Activated T-helper 9 cell treated with anti-CD3 and anti-CD28 coated beads, Interleukin-2, amount 50 U/mL, for 16 hours (primary cell): ENCODE measurements at places on chromosomes 12 and 14.

DNA sequence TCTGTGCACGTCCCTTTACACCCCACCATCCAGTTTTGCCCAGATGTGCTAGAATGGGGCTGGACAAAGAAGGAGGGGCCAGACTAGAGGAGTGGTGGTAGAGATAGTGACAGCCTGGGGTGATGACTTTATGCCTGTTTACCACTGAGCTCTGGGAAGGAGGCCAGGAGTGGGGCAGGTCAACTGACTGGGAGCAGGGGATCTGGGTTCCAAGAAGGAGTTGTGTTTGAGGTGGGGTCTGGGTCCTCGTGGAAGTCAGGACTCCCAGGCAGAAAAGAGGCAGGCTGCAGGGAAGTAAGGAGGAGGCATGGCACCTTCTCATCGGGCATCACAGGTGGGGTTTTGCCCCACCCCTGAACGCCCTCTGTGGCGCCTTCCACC is 315 bp downstream of the LTB4R2 start:
- DNase-seq, result no peak

DNA sequence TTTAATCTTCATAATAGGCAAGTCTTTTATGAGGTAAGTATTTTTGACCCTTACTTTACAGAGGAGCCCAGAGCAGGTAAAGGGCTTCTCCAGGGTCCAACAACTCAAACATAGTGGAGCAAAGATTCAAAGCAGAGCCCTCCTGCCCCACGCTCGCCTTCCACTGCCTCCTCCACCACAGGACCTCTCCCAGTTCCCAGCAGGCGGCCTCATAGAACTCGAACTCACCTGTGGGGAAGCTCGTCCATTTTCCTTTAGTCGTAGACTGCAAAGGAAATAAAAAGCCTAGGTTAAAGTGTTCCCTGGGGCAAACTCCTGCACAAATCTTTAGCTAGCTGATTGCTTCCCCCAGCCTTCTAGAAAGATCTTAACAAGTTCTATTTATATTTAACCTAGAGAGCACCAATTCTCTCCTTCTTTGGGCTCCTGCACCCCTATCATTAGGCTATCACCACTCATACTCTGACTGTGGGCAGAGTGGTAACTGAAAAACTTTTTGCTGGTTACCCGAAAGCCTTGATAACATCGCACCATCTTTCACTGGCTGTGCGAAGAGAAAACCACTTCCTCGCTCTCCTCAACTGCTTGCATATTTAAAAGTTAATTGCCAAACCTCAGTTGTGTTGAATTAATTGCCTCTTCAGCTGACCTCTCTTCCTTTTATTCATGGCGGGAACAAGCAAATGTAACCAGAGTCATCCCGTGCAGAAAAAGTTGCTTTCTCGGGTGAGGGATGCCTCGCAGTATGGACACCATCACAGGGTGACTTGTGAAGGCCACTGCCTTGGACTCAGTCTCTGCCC is 299.6 kb downstream of the DPF3 start:
- DNase-seq, result no peak

DNA sequence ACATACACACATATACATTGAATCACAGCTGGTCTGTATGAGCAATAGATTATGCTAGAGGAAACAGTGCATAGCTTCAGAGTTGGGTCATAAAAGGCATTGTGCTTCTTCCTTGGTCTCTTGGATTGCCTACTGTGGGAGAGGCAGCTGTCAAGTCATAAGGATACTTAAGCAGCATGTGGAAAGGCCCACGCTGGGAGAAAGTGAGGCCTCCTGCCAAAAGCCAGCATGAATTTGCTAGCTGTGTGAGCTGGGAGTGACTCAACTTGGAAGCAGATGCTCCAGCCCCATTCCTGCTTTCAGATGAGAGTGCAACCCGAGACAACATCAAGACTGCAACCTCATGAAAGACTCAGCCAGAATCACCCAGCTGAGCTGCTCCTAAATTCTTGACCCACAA is 311.9 kb upstream of the TBX3 start:
- no peak for DNase-seq

GRCh38 chr12:26918321-26919215 is 19.2 kb downstream of the INTS13 start:
- DNase-seq, result no peak

DNA sequence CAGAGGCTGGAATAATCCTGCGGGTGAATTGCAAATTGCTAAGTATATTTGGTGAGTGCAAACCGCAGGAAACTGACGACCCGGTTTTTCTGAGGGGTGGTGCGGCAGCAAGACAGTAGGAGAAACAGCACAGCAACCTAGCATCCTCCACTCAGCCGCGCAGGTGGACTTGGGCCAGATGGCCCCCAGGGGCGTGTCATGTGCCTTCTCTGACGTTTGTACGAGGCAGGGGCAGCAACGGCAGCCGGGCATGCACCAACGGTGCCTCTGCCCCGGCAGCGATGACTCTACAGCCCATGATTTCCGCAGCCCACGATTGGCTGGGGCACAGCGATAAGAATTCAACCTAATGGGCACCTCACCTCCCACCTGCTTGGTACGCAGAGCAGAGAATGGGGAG is 11.1 kb upstream of the CLEC2A start:
- no peak for DNase-seq

GRCh38 chr14:96146131-96146771 is 58.4 kb upstream of the BDKRB2 start:
- no peak for DNase-seq

DNA sequence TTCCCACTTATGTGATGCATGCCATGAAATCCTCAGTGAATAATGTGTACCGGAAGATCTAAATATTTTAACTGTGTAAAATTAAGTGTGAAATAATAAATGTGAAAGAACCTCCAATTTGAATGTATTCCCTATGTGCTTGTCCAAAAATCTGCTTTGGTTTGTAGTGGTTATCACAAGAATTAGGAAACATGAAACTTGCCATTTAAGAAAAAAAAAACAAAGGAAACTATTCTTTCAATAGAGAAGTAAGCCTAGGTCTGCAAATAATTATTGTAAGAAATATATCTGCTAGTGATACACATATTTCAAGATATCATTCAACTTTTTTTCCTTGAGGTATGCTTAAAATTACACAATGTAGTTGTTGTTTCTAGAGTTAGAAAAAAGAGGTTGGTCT is 500.4 kb downstream of the SLC6A15 start:
- no peak for DNase-seq

- DNase-seq, result no peak
Observed at GRCh38 chr12:13358391-13358905, 161.9 kb downstream of the EMP1 start.

GRCh38 chr12:116591855-116592637 is 32.9 kb downstream of the MAP1LC3B2 start:
- DNase-seq, result no peak

DNA sequence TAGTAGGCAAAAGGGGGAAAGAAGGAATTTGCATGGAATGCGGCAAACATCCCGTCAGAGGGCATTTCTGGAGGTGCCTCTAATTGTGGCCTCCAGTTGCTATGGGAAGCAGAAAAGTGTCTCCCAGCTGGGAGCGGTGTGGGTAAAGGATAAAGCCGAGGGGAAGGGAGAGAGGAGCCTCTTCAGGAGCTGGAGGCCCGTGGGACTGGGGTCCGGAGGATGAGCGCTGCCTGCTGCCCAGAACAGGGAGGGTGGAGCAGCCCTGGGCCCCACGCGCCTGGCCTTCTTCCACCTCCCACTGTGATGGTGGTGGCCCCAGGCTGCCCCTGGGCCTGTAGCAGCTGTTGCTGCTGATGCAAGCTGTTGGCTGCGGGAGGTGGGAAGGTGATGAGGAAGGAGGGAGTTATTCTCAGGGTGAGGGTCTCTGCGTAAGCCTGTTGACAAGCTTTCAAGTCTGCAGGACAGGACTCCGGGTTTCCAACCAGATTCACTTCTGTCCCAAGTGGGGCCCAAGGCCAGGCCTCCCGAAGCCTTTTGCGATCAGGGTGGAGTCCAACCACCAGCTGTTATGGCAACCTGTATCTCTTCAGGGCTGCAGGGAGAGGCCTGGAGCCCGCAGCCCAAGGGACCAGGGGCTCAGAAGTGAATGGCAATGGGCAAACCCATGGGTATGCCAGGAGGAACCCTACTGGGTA is 19.1 kb upstream of the PGF start:
- DNase-seq, result no peak

GRCh38 chr12:21340403-21340802 is 5.7 kb upstream of the SLCO1A2 start:
- DNase-seq, result no peak

DNA sequence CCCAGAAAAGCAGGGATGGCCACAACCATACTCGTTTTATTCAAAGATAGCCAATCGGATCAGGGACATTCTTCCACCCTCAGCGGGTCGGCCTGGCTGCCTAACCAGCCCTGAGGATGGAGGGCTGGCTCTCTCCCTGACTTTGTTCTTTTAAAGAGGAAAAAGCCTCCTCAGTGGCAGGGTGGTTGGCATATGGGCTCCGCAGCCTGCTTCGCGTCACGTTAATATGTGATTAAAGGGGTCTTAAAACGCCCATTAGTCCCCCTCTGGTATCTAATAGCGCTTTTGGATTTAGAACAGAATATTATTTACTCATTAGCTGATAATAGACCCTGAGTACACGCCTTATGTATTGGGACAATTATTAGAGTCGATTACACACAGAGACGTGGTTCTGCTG is 199.4 kb downstream of the PHETA1 start:
- DNase-seq, result no peak

DNA sequence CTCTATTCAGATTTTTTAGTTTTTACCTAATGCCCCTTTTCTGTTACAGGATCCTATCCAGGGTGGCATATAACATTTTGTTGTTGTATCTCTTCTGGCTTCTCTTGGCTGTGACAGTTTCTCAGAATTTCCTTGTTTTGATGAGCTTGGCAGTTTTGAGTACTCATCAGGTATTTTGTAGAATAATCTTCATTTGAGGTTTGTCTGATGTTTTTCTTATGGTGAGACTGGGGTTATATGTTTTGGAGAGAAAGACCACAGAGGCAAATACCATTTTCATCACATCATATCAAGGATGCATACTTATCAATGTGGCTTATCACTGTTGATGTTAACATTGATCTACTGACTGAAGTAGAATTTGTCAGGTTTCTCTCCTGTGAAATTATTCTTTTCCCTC is 14.0 kb upstream of the LYZ start:
- DNase-seq, result no peak

- DNase-seq, result no peak
Observed at GRCh38 chr14:75032939-75033338, 18.3 kb downstream of the MLH3 start.

DNA sequence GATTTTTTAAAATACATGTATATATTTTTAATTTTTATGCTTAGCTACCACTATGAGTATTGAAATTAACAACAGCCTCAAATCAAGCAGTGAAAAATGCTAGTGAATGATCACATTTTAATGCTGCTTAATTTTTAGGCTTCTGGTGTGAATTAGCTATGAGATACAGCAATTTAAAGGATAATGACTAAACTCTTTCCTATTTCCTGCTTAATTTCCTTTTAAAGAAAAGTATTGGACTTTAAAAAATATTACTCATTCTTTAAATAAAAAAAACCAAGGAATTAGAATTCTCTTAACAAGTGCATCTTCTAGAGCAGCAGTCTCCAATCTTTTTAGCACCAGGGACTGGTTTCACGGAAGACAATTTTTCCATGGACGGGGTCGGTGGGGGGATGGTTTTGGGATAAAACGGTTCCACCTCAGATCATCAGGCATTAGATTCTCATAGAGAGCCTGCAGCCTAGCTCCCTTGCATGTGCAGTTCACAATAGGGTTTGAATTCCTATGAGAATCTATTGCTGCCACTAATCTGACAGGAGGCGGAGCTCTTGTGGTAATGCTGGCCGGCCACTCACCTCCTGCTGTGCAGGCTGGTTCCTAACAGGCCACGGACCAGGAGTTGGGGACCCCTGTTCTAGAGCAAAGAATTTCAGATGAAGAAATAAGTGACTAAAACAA is 18.6 kb upstream of the NTN4 start:
- DNase-seq, result no peak

GRCh38 chr14:33617154-33617553 is 333.7 kb downstream of the EGLN3 start:
- no peak for DNase-seq

DNA sequence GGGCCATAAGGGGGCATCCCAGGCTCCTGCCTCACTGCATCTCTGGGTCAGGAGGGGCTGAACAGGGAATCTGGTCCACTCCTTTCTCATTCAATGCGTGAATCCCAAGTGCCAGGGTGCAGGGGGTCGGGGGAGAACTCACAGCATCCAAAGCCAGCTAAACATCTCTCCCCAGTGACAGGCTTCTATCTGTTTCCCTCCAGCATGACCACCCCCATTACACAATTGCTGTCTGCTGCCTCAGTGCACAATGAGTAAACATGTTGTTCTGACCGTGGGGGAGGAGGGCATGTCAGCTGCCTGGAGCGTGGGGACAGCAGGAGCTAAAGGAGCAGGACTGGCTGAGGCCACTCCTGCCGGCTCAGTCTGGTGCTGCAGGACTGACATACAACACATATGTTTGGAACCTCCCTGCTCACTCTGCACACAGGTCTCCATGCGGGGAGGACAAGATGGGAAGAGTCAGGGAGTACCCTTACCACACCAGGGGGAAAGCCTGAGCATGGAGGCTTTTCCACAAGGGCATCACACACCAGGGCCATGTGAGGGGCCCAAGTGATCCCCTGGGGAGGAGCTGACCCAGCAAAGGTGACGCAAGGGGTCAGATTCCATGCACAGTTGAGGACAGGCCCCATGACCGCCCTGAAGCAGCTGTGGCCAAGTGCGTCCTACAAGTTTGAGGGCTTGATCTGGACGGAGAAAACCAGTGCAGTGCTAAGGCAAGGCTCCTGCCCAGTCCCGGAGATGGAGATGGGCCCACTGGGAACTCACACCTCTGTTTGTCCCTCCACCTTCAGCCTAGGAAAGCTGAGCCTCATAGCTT is 1.4 kb downstream of the TNS2 start:
- DNase-seq, result no peak

DNA sequence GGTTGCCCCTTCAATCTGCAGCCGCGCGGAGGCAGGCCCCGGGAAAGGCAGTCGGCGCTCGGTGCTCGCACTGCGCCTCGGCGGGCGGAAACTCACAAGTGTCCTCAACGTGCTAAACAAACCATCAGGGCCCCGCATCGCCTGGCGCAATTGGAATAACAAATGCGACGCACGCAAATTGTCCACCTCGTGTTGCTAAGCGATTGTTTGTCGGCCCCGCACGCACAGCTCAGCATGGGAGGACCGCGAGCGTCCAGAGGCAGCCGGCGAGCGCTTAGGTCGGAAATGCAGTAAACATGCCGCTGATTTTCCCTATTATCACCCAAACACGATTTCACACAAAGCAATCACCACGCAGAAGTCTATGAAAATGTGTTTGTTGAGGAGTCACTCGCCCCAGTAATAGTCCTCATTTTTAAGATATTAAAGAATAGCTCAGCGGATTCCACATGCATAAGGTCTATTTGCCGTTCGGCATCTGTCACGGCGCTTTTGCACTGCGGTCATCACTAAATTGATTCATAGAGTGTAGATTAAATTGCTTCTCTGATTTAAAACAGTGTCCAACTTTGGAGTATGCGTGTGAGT is 3.2 kb upstream of the GSC start:
- no peak for DNase-seq

- no peak for DNase-seq
Observed at GRCh38 chr14:27372771-27373170, 774.9 kb upstream of the NOVA1 start.

- DNase-seq, result no peak
Observed at GRCh38 chr12:132404951-132405741, 75.8 kb upstream of the GALNT9 start.
